ENCODE measurements at places on chromosomes 3 and 15.

DNA sequence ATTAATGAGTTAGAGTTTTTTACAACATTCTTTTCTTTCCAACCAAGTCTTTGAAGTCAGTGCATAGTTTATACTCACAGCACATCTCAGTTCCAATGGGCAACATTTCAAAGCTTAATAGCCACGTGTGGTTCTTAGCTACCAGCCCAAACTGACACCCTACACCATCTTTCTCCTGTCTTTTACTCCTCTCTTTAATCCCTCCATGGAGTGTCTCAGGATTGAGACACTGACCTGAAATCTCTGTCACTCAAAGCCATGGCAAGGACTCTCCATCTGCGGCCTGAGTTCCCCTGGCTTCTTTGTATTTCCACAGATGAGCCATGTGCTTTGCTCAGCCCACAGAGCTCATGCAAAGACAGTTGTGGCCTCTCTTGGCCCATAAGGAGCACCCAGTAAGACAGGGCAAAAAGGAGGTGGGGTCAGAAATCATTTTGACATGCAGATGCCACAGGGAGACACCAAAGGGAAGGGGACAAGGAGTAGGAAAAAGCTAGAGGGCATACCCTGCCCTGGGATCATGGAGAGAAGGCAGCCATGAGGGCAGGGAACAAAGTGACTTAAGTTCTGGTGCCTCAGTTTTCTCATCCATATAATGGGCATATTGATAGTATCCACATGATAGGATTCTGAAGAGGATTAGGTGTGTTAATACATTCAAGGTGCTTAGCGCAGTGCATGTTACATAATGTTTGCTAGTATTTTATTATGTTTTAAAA, 493.6 kb upstream of the PROK2 start:
- DNase-seq: no peak

GRCh38 chr15:58467121-58467721, 35.4 kb downstream of the LIPC start:
- DNase-seq: no peak

DNA sequence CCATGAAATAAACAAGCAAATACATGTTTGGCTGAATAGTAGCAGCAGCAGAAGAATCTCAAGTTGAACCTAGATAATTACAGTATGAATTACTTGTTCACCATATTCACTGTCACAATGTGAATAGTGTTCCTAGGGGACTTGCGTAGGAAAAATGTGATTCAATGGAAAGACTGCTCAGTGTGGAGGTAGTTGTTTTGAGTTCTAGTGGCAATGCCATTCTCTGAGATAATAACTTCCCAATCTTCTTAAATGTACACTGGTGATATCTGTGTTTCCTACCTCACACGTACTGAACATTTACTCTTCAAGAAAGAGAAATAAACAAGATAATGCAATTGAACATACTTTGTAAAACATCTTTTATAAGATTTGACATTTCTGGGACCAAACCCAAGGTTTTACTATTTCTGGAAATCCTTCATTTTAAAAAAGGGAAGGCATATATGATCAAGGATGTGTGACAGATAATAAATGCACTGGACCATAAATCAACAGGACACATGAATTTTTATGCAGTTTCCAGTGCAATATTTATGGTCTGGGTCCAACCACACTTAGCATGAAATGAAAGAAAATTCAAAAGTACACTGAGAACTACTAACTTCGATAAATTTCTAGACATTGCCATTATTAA, 598.3 kb upstream of the ZNF385D start:
- no peak for DNase-seq

DNA sequence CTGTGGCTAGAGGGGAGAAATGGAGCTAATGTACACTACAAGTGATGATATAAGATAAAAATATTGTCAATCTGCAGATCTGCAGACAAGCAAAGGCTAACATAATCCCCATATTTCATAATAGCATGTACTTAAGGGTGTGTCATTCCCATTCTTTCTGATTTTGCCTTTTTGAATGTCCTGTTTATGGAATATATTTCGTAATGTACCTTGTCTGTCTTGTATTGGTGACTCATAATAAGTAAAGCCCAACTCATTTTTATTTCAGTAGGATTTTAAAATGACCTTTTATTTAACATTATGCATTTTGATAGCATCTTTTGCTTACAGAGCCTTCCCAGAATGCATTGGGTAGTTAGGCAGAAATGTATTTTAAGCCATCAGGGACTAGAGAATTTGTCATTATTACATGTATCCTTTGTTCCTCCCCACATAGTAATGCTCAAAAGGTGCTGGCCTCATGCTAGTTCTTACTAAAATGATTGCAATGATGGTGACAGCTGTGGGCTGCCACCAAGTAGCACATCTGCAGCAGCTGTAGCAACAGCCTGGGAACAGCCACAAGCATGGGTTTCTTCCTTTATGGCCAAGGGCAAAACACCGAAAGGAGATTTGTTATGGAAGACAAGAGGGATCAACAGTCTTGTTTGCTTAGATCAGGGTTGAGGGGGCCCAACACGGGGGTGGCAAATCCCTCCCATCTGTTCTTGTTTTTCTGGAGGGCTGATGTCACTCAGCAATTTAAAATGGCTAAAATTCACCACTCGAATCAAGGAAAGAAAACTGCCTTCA, 188.5 kb downstream of the CADPS start:
- no peak for DNase-seq

GRCh38 chr3:51934139-51934850, 7.4 kb downstream of the RRP9 start:
- DNase-seq: no peak

GRCh38 chr3:45693941-45694521, 4.8 kb downstream of the SACM1L start:
- DNase-seq: peak; percentile 79
